ENCODE measurements at places on chromosomes 1 and 21.
A peak's percentile ranks its signal among the peaks of the same experiment; 100 is the strongest.

GRCh38 chr1:247291833-247292561 lies 36.1 kb downstream of the VN1R5 start:
- H3K36me3 ChIP-seq: no peaks in the 10 kb centered on the region
- H3K4me1 ChIP-seq: peaks cover 10% of the 10 kb centered on the region
- no peak overlapping the region for H3K4me3 ChIP-seq
- DNase-seq: no peak
- H3K27me3 ChIP-seq: no peaks in the 10 kb centered on the region
- no peak overlapping the region for H3K27ac ChIP-seq

- no peak overlapping the region for H3K4me3 ChIP-seq
- no peaks in the 10 kb centered on the region for H3K4me1 ChIP-seq
- DNase-seq: peak; percentile 34
- H3K27me3 ChIP-seq: no peaks in the 10 kb centered on the region
- H3K27ac ChIP-seq: no peak overlapping the region
Observed at GRCh38 chr1:221637641-221638041, 104.2 kb downstream of the DUSP10 start.

GRCh38 chr1:6143395-6143794 lies 36.7 kb downstream of the CHD5 start:
- no peak overlapping the region for H3K4me3 ChIP-seq
- DNase-seq: no peak
- peaks cover 44% of the 10 kb centered on the region for H3K27me3 ChIP-seq
- H3K36me3 ChIP-seq: no peaks in the 10 kb centered on the region
- H3K4me1 ChIP-seq: no peaks in the 10 kb centered on the region

DNA sequence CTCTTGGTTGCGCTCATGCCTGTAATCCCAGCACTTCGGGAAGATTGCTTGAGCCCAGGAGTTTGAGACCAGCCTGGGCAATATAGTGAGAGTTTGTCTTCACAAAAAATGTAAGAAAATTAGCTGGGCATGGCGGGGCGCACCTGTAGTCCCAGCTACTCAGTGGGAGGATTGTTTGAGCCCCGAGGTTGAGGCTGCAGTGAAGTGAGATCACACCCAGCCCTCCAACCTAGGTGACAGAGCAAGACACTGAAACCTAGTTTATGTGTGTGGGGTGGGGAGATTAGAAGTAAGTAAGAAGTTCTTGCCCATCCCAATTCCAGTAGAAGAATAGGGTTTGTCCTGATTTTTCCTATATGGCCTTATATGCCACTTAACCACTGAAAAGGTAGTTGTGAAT lies 2.0 kb downstream of the RPL5 start:
- peaks cover 7% of the 10 kb centered on the region for H3K4me1 ChIP-seq
- no peaks in the 10 kb centered on the region for H3K27me3 ChIP-seq
- H3K4me3 ChIP-seq: no peak overlapping the region
- peaks cover 26% of the 10 kb centered on the region for H3K36me3 ChIP-seq
- DNase-seq: no peak
- no peak overlapping the region for H3K27ac ChIP-seq

GRCh38 chr1:168099337-168099801 lies 37.4 kb downstream of the GPR161 start:
- DNase-seq: no peak
- no peak overlapping the region for H3K4me3 ChIP-seq
- H3K27me3 ChIP-seq: no peaks in the 10 kb centered on the region
- no peak overlapping the region for H3K27ac ChIP-seq
- H3K36me3 ChIP-seq: peaks cover 32% of the 10 kb centered on the region

DNA sequence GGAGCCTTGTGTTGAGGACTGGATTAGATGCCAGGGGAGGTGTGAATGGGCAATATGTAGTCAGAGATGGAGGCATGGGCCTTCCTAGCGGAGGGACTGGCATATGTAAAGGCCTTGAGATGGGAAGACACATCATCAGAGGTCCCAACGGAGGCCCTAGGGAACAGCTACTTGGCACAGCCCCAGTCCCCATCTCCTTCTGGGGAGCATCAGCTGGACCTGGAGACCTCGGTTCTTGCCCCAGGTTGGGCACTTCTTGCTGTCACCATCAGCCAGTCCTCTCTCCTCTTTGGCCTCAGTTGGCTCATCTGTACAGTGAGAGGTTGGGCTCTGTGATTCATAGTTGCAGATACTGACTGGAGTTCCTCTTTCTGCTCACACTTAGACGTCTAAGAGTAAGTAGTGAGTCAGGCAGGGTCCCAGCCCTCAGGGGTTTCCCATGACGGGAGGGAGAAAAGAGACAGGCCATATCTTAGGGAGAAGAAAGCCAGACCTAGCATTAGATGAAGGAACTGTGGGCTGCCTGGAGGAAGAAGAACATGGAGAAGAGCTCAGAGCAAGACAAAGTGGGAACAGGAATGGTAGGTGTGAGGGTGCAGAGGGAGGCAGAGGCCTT lies 3.4 kb upstream of the MARCKSL1 start:
- H3K4me1 ChIP-seq: peaks cover 5% of the 10 kb centered on the region
- DNase-seq: peak; percentile 86
- no peak overlapping the region for H3K4me3 ChIP-seq
- no peak overlapping the region for H3K27ac ChIP-seq
- no peaks in the 10 kb centered on the region for H3K27me3 ChIP-seq
- H3K36me3 ChIP-seq: peaks cover 2% of the 10 kb centered on the region

- no peaks in the 10 kb centered on the region for H3K36me3 ChIP-seq
- no peaks in the 10 kb centered on the region for H3K4me1 ChIP-seq
- H3K27me3 ChIP-seq: no peaks in the 10 kb centered on the region
- no peak overlapping the region for H3K27ac ChIP-seq
Observed at GRCh38 chr1:30449428-30450147, 273.8 kb downstream of the MATN1 start.

- H3K4me3 ChIP-seq: no peak overlapping the region
- H3K36me3 ChIP-seq: 0 out of 2 replicates have a peak, but pooled peaks cover 2% of the 10 kb centered on the region
- no peaks in the 10 kb centered on the region for H3K27me3 ChIP-seq
- H3K27ac ChIP-seq: no peak overlapping the region
- H3K4me1 ChIP-seq: peaks cover 7% of the 10 kb centered on the region
- DNase-seq: no peak
Observed at GRCh38 chr1:23774174-23774880, 3.9 kb upstream of the PITHD1 start.

DNA sequence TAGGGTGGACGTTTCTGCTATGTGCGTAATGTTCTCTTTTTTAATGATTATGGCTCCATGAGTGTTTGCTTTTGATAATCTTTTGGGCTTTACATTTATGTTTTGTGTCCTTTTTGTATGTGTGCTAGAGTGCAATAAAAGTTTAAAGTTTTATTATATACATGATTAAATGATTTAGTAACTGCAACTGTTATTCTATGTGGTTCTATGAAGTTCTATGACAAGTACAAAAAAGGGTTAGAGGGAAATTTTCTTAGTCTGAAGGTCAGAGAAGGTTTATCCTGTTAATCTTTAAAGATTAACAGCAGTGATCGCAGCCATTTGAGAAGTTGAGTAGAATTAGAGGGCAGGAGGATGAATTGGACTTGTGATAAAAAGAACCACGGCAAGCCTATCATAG lies 386.4 kb upstream of the CHRM3 start:
- no peaks in the 10 kb centered on the region for H3K27me3 ChIP-seq
- no peaks in the 10 kb centered on the region for H3K36me3 ChIP-seq
- H3K27ac ChIP-seq: no peak overlapping the region
- H3K4me1 ChIP-seq: no peaks in the 10 kb centered on the region

DNA sequence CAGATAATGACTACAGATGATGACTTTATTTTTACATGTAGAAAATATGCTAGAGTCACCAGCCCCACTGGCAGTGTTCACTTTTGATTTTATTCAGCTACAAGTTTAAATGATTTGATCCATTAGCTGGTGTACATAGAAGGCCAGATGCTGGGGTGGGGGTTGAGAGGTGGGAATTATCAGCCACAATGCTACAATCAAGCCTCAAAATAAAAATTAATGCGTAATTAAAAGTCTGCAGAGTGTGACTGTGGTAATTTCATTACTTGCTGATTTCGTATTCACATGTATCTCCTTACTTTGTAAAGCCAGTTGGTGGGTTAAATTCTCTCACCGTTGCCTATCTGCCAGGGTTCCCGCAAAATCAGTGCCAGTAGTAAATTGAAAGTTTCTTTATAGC lies 109.3 kb downstream of the GALNT2 start:
- DNase-seq: no peak
- peaks cover 15% of the 10 kb centered on the region for H3K4me1 ChIP-seq
- no peak overlapping the region for H3K4me3 ChIP-seq

Measured in IMR-90 (cell line).